ENCODE measurements at places on chromosomes 12 and 14.
A peak's percentile ranks its signal among the peaks of the same experiment; 100 is the strongest.

DNA sequence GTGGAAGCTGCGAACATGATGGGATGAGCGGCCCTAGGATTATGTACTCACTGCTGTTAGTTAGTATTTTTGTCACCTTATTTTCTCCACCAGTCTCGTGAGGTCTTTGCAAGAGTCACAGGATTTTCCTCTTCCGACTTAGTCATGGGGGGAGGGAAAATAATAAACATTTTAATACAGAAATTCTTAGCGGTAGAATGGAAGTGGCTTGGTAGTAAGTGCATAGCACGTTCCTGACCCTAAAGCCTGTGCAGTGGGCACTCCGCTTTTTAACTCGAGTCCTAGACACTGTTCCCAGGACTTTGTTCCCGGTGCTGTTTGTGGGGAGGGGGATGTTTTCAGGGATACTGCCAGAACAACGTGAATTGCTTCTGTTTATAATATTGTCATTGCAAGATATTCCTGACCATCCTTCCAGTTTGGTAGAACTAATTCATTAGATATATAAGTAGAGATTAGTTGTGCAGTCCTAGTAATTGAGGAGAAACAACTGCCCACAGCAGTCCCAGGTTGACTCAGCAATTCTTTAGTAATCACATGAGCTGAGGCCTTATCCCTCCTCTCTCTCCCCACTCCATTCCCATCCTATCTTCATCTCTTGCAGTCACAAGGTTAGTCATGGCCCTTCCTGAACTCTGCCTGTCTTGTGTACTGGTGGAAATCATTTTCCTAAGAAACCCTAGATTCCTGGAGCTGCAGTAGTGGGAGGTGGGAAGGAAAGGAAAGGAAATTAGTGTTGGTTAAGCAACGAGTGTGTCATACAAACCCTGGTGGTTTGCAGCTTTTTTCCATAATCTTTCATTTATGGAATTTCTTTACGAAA, 799 bp downstream of the SLC38A6 start:
- H3K4me1 ChIP-seq = peaks cover 13% of the 10 kb centered on the region
- peaks cover 8% of the 10 kb centered on the region for H3K36me3 ChIP-seq
- no peaks in the 10 kb centered on the region for H3K27me3 ChIP-seq
- no peak overlapping the region for H3K27ac ChIP-seq
- H3K4me3 ChIP-seq = no peak overlapping the region

DNA sequence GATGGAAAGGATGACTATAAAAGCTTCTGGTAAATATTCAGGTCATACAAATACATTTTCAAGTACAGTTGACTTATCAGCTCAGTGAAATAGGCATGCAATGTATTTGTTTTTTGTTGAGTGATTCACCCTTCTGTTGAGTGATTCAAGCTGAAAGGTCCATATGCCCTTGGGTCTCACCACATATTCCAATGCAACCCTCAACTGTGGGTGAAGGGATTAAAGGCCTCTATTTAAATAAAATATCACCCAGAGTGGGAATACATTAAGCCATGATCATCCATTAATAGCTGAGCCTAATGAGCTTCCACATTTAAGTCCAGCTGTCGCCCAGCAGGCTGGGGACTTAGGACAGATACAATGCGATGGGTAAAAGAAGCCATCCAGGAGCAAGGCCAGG, 120.2 kb downstream of the CRACR2A start:
- H3K4me3 ChIP-seq = no peak overlapping the region
- H3K27me3 ChIP-seq = no peaks in the 10 kb centered on the region
- no peak overlapping the region for H3K27ac ChIP-seq
- no peak for DNase-seq
- H3K4me1 ChIP-seq = no peaks in the 10 kb centered on the region

DNA sequence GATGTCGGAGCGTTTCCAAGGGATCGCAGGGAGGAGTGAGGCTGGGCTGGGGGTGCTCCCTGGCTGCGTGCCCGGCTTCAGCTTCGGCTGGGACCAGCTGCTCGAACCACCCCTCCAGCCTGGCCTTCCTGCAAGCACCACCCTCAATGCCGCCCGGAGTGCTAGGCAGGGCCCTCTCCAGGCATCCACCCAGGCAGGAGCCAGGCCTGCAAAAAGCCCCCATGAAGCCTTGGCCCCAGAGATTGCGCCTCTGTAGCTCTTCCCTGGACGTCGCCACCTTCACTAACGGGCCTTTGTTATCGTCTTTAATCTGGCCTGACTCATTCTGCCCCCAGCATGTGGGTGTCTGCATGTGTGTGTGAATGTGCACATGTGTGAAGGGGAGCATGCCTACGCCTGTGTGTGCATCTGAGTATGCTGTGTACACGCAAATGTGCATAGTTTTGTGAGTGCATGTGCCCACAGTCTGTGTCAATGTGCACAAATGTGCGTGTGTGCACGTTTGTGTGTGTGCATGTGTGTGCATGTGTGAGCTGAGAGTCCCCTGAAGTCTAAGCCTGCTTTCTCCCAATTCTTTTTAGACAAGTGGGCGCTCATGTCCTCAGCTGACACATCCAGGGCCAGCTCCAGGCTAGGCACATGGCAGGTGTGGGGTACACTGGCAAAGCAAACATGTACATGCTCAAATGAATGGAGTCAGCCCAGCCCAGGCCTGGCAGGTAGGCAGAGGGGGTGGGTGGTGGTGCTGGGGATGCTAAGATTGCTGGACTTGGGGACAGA, 195.4 kb upstream of the C14orf180 start:
- H3K4me3 ChIP-seq = no peak overlapping the region
- peaks cover 7% of the 10 kb centered on the region for H3K27me3 ChIP-seq
- peaks cover 14% of the 10 kb centered on the region for H3K4me1 ChIP-seq
- no peaks in the 10 kb centered on the region for H3K36me3 ChIP-seq
- peak overlapping the region; percentile 88 for H3K27ac ChIP-seq

DNA sequence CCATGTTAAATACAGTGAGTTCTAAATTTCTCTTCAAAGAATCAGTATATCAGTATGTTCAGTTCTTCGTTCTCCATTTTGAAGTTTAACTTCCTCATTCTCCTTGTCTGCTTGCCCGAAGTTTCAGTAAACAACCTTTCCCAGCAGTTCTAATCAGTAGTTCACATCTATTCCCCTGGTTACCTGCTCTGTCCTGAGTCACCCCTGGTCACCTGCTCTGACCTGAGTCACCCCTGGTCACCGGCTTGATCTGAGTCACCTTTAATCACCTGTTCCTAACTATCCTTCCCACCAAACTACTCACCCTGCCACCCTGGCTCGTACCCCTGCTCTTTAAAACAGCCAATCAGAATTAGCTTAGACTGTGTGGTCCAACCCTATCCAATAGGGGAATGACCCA, 9.4 kb upstream of the OR10G3 start:
- H3K4me3 ChIP-seq = no peak overlapping the region
- DNase-seq = no peak
- H3K36me3 ChIP-seq = no peaks in the 10 kb centered on the region
- peaks cover 2% of the 10 kb centered on the region for H3K4me1 ChIP-seq
- no peak overlapping the region for H3K27ac ChIP-seq

- no peaks in the 10 kb centered on the region for H3K4me1 ChIP-seq
- no peak overlapping the region for H3K4me3 ChIP-seq
- DNase-seq = no peak
- no peaks in the 10 kb centered on the region for H3K36me3 ChIP-seq
These were observed 9.5 kb upstream of the CDKN3 start for GRCh38 chr14:54387328-54387727.

DNA sequence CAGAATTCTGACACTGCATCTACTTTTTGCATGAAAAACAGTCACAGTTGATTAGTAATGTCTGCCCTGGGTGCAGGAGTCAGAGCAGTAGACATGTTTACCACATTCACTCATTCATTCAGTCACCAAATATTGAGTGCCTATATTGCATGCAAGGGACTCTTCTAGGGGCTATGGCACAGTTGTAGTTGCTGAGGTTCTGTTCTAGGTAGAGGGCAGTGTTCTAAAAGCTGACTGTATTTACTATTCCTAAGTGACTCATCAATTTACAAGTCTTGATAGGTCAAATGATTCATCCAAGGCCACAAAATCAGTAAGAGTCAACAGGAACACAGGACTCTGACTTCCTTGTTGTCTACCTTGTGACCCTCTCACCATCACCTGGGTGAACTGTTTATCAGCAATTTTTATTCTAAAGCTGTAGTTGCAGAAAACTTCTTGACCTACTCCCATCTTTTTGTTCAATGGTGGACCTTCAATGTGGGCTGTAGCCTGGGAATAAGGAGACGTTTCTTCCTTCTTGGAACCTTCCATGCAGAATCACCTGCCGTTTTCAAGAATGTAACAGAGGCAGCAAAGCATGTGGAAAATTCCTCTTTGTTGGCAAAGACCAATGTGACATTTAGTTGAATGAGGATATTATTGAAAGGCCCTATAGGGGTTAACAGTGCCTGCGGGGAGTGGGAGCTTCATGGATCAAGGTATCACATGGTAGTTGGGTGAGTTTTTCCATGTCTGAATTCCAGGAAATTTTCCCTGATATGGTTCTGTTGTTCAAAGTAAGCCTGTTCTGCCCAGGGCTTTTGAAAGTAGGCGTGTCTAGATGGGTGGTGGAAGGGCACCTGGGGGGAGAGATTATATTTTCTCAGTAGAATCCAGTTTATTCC, 223.2 kb downstream of the KTN1 start:
- DNase-seq = no peak
- no peaks in the 10 kb centered on the region for H3K27me3 ChIP-seq
- H3K4me3 ChIP-seq = no peak overlapping the region
- peaks cover 38% of the 10 kb centered on the region for H3K4me1 ChIP-seq
- H3K36me3 ChIP-seq = no peaks in the 10 kb centered on the region

DNA sequence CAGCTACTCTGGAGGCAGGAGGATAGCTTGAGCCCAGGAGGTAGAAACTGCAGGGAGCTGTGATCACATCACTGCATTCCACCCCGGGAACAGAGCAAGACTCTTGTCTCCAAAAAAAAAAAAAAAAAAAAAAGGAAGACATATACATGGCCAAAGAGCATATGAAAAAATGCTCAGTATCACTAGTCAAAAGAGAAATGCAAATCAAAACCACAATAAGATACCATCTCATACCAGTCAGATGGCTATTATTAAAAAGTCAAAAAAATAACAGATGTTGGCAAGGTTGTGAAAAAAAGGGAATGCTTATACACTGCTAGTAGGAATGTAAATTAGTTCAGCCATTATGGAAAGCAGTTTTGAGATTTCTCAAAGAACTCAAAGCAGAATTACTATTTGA, 174.8 kb upstream of the ATF7IP start:
- no peak overlapping the region for H3K27ac ChIP-seq
- peaks cover 6% of the 10 kb centered on the region for H3K27me3 ChIP-seq
- no peak overlapping the region for H3K4me3 ChIP-seq

GRCh38 chr14:79204591-79204990, 1006.7 kb downstream of the DIO2 start:
- H3K4me1 ChIP-seq = no peaks in the 10 kb centered on the region
- no peak overlapping the region for H3K27ac ChIP-seq
- H3K4me3 ChIP-seq = no peak overlapping the region
- DNase-seq = no peak
- H3K27me3 ChIP-seq = no peaks in the 10 kb centered on the region
- H3K36me3 ChIP-seq = no peaks in the 10 kb centered on the region

DNA sequence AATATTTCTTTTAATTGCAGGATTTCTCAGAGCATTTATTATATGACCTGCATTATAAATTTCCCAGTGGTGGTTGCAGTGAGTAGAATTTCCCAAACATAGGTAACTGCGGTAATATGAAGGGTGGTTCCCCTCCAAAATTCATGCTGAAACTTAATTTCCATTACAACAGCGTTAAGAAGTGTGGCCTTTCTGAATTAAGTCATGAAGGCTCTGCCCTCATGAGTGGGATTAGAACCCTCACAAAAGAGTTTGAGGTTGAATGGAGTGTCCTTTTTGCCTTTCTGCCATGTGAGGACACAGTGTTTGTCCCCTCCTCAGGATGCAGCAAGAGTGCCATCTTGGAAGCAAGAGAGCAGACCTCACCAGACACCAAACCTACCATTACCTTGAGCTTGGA, 233.6 kb downstream of the KTN1 start:
- no peak for DNase-seq
- no peaks in the 10 kb centered on the region for H3K27me3 ChIP-seq
- no peak overlapping the region for H3K27ac ChIP-seq
- H3K36me3 ChIP-seq = no peaks in the 10 kb centered on the region
- H3K4me1 ChIP-seq = peaks cover 9% of the 10 kb centered on the region
- H3K4me3 ChIP-seq = no peak overlapping the region

DNA sequence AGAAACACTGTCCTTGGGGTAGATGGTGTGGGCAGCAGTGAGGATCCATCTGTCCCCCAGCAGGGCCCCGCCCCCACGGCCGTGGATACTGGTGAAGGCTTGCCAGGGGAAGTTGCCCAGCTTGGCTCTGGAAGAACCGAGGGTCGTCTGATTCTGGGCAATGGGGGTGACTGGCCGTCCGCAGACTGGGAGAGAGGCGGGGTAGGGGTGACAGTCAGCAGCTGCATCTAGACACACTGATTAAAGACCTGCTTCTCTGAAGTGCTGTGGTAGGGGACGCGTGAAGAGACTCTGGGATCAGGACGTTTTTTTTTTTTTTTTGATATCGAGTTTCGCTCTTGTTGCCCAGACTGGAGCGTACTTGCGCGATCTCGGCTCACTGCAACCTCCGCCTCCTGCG, 4.7 kb upstream of the C1R start:
- no peaks in the 10 kb centered on the region for H3K27me3 ChIP-seq
- peaks cover 14% of the 10 kb centered on the region for H3K36me3 ChIP-seq
- H3K27ac ChIP-seq = no peak overlapping the region
- no peak overlapping the region for H3K4me3 ChIP-seq
- H3K4me1 ChIP-seq = peaks cover 10% of the 10 kb centered on the region

DNA sequence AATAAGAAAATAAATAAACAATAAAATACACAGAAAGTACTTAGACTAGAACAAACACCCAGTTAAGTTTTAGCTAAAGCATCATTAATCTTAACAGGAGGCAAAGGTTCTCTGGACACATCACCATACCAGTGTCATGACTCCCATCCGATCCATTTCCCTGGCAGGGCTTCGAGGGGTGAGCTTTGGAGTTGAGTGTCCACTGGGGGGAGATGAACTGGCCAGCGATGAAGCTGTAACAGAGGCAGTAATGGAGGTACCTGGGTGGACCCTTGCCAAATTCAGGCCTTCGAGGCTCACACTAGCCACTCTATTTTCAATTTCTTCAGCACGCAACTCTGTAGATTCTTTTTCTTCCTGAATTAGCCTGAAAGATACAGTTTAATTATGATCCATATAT, 269.5 kb downstream of the ACSS3 start:
- H3K4me3 ChIP-seq = no peak overlapping the region
- no peaks in the 10 kb centered on the region for H3K27me3 ChIP-seq
- no peaks in the 10 kb centered on the region for H3K36me3 ChIP-seq
- DNase-seq = no peak
- no peaks in the 10 kb centered on the region for H3K4me1 ChIP-seq

DNA sequence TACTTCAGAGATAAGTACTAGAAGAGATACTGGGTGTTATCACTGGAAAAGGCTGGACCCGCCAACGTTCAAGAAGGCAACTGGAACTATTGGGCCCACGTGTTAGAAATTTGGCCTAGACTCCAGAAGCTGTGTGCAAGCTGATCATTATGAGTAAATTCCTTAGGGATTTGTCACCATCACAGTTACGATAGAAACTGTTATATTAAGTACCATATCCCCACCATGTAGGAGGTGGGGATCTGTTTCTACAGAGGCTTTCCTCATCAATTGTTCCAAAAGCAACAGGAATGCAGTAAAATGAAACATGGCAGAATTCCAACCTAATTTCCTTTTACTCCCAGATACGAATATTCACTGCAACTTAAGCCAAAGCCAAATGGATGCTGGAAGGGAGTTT, 170.7 kb downstream of the NOVA1 start:
- no peaks in the 10 kb centered on the region for H3K36me3 ChIP-seq
- H3K27ac ChIP-seq = no peak overlapping the region
- no peaks in the 10 kb centered on the region for H3K27me3 ChIP-seq
- H3K4me1 ChIP-seq = no peaks in the 10 kb centered on the region
- no peak overlapping the region for H3K4me3 ChIP-seq

Measured in effector memory CD8-positive, alpha-beta T cell (primary cell).